ENCODE measurements at places on chromosomes 3 and 15. TPM values are rescaled to one million over a fixed set of nuclear protein-coding genes. Genes with fewer than 3 reads are reported as not detected.

DNA sequence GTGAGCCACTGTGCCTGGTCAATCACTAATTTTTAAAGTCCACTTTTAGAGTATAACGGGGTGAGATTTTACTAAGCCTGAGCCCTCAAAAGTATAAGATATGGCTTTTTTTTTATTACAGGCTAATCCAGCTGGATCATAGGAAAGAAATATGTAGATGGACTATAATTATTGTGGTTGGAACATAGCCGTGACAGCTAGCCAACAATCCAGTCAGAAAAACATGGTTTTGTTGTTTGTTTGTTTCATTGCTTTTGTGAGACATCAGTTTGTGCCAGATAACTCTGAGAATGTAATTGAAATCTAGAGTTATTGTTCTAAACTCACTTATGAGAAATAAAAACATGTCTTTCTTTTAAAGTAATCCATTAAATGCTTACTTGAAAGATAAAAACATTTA, 37.3 kb upstream of the ATOSA start:
- no peak for DNase-seq

Gene TMC3
- total RNA-seq, result not detected

- DNase-seq, result no peak
These were observed 3.3 kb downstream of the MSL2 start for GRCh38 chr3:136192831-136193230.

- no peak for DNase-seq
These were observed 31.4 kb downstream of the GOLGA8S start for GRCh38 chr15:23385886-23386430.

DNA sequence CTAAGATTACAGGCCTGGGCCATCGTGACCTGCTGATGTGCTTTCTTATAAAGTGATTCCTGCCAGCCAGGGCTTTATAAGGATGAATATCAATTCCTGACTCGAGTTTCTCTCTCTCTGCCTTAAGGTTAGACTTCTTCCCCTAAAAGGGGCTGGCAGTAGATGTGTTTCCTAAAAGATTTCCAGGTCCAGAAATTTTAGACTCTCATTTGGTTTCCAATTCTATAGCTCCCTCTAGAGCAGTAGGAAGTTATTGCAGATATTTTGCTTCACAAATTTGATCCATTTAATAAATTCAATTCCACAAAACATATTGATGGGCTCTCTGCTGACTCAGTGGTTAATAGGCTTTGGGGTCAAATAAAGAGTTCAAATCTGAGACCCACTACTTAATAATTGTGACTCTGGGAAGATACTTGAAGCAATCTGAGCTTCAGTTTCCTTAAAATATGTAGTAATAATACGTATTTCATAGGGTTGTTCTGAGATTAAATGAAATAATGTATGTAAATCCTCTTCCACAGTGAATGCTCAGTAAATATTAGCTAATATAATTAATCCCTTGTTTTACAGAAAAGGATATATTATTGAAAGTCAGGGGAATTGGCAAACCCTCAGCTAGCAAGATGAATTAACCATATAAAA, 2.1 kb downstream of the TRIM69 start:
- DNase-seq, result peak; percentile 54

- no peak for DNase-seq
These were observed 109.4 kb upstream of the RAD18 start for GRCh38 chr3:9072667-9073009.

Gene NCK1
- 42.2 TPM for total RNA-seq

Gene WDR93
- total RNA-seq, result 0.05 TPM

- peak; percentile 35 for DNase-seq
These were observed 34.2 kb downstream of the HMCES start for GRCh38 chr3:129312671-129313414.

- no peak for DNase-seq
These were observed 23.8 kb upstream of the FOXP1 start for GRCh38 chr3:71607364-71607763.

- no peak for DNase-seq
These were observed 5.2 kb upstream of the CPLX3 start for GRCh38 chr15:74821091-74821789.

Gene ZDHHC23
- total RNA-seq, result 0.45 TPM

DNA sequence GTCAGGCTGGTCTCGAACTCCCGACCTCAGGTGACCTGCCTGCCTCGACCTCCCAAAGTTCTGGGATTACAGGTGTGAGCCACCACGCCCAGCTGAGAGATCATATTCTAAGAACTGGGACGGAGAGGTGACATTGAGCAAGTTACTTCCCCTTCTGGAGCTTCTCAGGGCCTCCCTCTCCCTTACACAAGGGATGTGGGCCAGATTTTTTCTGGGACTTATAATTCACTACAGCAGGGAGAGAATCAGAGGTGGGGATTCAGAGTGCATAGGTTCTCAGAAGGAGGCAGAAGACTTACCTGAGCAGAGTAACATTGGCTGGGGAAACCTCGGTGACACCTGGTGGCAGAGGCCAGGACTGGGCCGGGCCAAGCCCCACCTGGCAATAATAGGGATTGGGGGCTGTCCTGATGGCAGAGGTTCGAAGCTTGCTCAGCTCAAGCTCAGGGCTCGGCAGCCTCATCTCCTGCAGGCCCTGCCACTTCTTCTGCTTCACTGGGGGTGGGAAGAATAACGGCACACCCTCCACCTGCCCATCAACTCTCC, 6.8 kb downstream of the LTK start:
- no peak for DNase-seq

Gene STRC
- not detected for total RNA-seq

Gene STRA6
- 0.18 TPM for total RNA-seq

Gene RGMA
- 3.6 TPM for total RNA-seq

Gene C3orf70
- 0.08 TPM for total RNA-seq

GRCh38 chr3:40267937-40268724, 41.4 kb upstream of the EIF1B start:
- DNase-seq, result no peak

GRCh38 chr3:146544929-146545528, 622 bp upstream of the PLSCR1 start:
- no peak for DNase-seq

DNA sequence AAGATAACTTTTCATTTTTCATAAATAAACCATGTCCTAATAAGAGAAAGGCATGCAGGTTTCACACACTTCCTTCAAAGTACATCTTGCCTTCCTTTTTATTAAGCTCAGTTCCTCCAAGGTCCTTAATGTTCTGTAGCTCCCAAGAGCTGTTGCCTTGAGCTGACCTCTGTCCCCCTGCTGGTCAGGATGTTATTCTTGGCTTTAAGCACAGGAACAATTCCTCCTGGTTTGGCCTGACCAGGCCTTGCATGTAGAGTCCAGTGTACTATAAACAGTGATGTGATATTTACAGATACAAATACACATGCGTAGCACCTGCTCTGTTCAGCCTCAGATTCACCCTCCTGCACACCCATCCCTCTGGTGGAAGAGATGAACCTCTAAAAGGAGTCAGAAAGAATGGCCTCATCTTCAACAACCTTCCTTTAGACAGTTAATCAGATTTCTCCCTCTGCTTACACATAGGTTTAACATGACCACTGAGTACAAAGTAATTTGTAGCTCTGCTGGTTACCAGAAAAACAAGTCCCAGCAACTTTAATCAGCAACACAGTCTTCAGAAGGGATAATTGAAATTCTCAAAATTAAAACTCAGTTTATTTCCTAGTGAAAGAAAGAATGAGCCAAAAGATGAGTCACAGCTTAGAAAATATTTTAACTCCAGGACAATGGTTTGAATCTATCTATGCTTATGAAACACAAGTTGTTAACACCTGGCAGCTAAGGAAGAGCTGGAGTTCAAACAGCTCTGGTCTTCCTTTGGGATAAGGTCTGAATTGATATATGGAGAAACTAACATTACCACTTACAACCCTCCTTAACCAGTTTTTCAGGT, 46.5 kb downstream of the PTPN9 start:
- DNase-seq, result peak; percentile 30

DNA sequence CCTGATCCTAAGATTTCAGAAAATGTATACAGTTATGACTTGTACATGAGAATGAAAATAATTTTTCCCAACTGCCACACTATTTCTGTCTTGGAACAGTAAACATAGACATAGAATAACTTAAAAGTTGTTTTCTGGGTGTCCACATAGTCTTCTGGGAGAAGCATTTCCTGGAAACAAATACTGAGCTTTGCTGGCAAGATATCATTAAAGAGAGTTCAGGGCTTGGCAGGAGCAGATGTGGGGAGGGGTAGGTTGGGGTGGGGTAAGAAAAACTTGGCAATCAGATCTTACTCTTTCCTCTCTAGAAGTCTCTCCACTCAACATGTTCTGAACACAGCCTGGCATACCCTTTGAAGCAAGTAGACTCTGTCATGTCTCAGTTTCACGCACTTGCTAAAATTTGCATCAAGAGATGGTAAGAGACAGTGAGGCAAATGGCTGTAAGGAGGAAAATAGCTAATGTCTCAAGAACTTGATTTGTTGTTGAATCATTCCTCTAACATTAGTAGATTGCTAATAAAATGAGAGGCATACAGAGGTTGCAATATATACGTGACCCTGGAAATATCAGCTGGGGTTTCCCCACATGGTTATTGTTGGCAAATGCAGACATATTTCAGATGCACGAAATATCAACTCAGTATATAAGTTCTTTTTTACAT, 27.3 kb upstream of the ABI3BP start:
- no peak for DNase-seq

DNA sequence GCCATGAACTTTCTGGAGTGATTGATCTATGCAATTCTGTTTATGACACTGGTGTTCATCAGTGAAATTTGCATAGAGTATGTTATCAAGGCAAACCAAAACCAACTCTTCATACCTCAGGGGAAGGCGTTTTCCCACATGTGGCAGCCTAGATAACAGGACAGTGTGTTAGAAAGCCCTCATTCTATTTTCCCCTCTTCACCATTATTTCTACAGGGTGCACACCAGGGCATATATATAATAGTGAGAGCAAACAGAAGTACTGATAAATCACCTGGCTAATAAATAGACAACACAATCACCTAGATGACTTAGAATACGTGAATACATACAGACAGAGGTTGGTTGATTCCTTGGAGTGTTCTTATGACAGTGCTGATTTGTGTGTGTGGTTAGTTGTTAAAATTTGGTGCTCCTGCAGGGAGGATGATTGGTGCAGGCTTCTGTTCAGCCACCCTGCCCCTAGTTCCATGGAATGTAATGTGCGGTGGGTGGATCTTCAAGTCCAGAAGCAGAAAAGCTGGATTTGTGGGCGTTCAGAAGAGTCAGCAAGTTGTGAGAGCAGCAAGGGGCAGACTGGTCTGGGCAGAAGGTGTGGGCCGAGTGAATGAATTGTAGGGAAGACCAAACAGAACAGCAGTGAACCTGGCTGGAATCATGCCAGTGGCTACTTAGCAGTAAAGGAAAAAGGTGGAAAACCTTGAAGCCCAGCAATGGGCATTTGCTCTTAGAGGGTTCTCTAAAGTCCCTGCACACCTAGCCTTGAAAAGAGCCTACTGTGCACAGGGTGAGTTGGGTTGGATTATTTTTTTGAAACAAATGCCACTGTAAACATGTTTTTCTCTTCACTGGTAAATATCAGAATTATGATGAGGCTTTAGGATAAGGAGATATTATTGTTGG, 11.7 kb upstream of the RARRES1 start:
- no peak for DNase-seq

GRCh38 chr3:57382933-57383332, 90.4 kb upstream of the ASB14 start:
- no peak for DNase-seq

Gene EPHB3
- 2.9 TPM for total RNA-seq

DNA sequence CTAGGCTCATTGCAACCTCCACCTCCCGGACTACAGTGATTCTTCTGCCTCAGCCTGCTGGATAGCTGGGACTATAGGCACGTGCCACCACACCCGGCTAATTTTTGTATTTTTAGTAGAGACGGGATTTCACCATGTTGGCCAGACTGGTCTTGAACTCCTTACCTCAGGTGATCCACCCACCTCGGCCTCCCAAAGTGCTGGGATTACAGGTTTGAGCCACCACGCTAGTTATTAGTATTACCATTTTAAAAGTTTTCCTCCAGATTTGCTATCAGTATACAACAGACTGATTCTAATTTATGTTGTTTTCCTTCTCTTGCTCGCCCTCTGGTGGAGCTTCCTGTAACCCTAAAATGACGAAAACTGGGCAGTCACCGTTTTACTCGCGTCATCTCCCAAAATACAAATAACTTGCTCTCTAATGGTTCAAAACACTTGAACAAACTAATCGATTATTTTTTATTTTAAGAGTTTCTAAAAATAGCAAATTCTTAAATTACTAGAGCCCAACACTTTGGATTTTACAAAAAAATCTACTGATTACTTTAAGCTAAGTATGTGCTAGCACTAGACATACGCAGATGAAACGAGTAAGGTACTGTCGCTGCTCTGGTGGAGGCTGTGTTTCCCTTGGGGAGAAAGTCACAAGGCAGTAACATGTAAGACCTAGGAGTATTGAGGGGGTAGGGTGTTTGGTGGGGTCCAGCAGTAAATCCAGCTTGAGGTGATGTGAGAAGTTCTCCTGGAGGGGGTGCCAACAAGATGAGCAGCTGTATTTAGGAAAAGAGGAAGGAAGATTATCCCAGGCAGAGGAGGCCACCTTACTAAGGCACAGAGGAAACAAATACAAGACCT, 203.3 kb downstream of the MBNL1 start:
- peak; percentile 47 for DNase-seq

GRCh38 chr3:172062761-172063160, 23.4 kb downstream of the FNDC3B start:
- DNase-seq, result no peak

Gene ACTRT3
- total RNA-seq, result 2.2 TPM

- no peak for DNase-seq
These were observed 19.9 kb upstream of the TATDN2 start for GRCh38 chr3:10228248-10228950.

GRCh38 chr15:68407141-68407885, 24.6 kb downstream of the ITGA11 start:
- peak; percentile 36 for DNase-seq

DNA sequence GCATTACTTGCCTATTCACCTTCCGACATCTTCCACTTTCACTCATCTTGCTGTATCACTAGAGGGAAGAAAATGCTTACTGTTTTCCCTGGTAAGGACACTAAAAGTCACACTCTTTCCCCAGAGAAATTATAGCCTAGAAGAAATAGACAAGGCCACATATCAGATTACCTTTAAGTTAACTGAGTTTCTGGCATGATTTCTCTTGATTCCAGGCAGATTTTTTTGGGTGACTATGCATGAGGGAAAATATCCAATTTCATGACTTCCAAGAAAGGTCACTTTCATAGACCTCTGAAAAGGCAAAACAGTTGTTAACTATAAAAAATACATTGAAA, 30.3 kb downstream of the TCF12 start:
- no peak for DNase-seq

DNA sequence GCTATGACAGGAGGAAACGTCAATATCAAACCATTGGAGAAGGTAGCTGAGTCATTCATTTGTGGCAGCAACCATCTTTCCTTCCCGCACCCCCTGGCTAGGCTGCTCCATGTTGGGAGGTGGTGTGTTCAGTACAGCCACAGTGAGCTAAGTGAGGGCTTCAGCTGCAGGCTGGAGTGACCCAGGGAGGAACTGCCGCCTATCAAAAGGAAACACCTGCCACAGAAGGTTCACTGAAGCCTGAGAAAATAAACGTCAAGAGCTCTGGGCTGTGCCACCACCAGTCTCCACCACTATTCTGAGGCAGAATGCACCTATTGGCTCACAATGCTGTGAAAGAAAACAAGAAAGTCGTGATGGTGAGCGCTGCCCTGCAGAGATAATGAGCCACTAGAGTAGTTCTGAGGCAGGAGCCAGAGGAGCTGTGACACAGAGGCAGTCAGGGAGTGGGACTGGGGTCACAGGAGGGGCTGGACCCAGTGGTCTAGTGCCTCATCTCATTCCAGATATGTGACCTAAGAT, 34.8 kb upstream of the CD47 start:
- DNase-seq, result no peak

Gene MST1R
- not detected for total RNA-seq
